Germinal center (tissue), 1 donor: ENCODE measurements at places on chromosomes 5 and 9.

DNA sequence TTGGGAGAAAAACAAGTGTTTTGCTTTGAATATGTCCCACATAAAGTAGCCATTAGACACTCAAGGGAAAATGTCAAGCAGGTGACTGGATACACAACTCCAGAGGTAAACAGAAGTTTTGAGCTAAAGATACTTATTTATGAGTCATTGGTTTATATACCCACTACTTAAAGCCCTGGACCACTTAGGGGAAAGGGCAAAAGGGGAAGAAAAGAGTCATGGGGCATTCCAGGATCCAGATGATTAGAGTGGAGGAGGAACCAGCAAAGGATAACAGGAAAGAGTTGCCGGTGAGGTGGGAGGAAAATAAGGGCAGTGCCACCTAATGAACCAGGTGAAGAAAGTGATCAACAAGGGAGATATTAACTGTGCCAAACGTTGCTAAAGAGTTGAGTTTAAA is 254.2 kb upstream of the NR4A3 start:
- DNase-seq: no peak

- peak; percentile 40 for DNase-seq
Observed at GRCh38 chr9:137691646-137692351, 73.0 kb downstream of the EHMT1 start.

- DNase-seq: no peak
Observed at GRCh38 chr9:13175732-13176131, 103.8 kb downstream of the MPDZ start.

- peak; percentile 41 for DNase-seq
Observed at GRCh38 chr9:35718721-35719511, 13.1 kb downstream of the TLN1 start.

DNA sequence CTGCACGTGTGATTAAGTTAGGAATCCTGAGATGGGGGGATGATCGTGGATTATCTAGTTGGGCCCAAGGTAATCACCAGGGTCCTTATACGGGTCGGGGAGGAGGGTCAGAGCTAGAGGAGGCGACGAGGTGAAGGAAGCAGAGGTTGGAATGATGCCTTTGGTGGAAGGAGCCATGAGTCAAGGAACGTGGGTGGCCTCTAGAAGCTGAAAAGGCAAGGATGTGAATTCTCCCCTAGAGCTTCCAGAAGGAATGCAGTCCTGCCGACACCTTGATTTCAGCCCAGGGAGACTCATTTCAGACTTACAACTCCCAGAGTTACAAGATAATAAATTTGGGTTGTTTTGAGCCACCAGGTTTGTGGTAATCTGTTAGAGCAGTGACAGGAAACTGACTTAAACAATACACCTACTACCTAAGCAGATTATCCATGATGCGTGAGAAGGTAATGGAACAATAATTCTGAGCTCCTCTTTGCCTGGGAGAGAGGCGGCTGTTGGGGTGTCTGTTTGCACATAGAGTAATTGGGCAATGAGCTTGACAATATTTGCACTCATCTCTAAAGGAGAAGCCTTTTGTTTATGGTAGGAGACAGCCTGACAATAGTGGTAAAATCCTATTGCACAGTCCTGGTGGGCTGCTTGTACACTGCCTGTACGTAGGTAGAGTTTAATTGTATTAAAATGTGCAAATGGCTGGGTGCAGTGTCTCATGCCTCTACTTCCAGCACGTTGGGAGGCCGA is 129.3 kb upstream of the IER5L start:
- DNase-seq: no peak

DNA sequence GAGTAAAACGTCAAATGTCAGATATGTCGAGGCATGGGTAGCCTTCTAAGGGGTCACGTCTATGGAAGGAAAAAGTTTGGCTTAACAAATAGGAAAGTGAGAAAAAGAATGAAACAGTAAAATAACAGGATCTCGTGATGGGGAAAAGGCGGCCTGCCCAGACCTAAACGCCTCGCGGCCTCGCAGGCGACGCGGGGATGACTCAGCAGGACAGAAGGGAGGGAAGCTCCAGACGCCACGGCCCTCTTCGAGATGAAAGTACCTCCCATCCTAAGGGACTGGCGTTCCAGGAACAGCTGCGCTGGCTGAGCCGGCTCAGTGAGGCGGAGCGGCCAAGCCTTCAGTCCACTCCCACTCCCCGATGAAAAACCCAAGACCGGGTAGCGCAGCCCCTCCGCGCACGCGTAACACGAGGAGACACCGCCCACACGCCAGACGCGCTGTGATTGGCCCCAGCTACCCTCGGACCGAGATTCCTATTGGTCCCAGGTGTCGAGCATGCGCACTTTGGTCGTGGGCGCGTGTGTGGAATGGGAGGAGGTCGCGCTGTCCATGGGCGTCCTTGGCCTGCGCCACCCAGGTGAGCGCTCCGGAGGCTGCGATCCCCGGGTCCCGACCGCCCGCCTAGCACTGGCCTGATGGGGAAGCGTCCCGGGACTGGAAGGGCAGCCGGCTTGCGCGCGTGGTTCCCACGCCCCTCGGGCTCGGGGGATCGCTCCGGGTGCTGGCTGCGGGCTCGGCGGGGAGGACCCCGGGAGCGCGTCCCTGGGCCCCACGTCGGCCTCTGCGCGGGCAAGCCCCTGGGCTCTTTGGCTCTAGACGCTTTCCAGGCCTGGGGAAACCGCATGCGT is 588.5 kb downstream of the MTRR start:
- peak; percentile 88 for DNase-seq

DNA sequence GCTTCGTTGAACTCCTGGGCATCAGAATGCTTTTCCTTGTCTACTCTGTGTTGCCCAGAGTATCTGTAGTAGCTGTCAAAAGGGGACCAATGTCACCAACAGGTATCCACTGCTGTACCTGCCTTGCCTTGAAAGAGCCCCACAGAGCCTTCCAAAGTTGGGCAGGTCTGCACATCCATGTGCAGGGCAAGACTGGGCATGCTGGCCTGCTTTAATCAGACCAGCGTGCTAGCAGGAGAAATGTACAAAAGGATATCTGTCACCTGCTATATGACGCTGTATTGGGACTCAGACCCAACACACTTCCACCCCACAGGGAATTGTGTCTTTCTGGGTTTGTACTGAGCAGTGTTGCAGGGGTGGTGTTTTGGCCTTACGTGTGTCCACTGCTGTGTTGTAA is 11.9 kb downstream of the DELE1 start:
- DNase-seq: no peak

GRCh38 chr9:31135567-31135966 is 1248.9 kb upstream of the ACO1 start:
- DNase-seq: no peak

GRCh38 chr5:115098041-115098702 is 71.5 kb downstream of the TRIM36 start:
- peak; percentile 56 for DNase-seq

GRCh38 chr5:8611067-8611466 is 742.1 kb downstream of the MTRR start:
- no peak for DNase-seq

DNA sequence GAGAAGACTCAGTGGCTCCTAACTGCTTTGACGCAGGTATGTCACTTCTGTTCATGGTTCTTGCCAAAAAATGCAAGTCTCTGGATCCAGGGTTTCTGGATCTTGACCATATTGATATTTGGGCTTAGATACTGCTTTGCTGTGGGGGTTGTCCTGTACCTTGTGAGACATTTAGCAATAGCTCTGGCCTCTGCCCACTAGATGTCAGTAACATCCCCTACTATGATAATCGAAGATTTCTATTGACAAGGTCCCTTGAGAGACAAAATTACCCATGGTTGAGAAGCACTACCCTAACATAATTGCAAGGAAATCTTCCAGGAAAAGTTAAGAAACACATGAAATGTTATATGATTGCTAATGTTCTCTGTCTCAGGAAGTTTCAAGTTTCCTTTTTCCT is 285.4 kb downstream of the TMEM232 start:
- no peak for DNase-seq

DNA sequence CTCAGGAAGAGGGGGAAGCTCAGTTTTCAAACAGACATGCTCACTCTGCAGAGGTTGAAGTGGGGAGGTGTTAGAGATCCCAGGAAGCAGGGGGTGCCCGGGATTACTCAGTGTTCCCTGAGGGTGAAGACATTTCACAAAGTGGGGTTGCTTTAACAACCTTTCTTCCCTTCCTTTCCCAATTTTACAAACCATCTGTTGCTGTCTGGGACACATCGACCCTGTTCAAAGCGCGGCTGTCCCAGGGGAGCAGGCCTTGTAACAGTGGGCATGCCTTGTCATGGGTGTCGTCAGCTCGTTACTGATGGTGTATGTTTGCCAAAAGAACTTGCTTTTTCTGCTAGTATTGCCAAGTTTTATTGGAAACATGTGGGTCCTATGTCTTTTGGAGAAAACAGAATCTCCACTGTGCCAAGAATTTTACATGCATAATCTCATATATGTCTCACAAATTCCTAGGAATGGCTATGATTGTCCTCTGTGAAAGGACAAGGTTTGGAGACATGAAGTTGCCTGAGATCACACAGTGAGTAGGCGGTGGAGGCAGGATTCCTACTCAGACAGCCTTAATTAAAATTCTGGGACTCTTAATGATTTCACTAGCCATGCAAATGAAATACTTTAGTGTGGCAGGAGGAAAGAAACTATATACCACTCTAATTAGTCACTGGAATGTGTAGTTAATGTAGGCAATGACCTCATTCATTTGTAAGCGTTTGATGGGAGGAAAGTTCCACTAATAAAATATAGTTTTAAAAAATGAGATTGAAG is 198.9 kb downstream of the NXNL2 start:
- DNase-seq: no peak

GRCh38 chr5:41246376-41246775 is 33.0 kb upstream of the C6 start:
- no peak for DNase-seq

GRCh38 chr9:77111408-77111807 is 65.9 kb upstream of the VPS13A start:
- no peak for DNase-seq

DNA sequence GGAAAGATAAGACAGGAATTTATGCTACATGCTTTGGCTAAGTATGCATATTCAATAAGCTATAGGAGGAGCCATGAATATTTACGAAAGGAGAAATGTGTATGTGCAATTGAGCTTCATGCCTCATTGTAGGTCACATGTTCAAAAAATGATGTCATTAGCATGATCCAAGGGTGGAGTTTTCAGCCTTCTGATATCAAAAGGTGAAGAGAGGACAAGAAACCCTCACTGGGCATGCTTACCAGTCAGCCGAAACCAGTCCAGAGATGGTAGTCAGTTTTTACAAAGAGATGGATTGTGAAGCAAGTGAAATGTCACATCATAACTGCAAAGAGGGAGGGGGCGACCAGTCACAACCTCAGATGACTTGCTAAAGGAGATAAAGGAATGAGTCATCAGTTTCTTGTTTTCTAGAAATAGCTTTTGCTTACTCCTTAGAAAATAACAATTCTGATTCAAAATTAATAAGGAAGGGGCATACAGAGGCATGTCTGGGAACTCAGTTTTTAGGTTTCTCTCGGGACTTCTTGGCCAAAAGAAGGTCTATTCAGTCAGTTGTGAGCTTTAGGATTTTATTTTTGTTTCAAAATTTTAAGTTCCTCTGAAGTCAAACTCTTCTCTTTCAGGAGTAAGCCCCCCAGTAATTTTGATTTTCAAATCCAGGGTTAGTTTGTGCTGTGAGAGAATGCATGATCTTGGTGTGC is 1067.8 kb upstream of the EDIL3 start:
- no peak for DNase-seq

DNA sequence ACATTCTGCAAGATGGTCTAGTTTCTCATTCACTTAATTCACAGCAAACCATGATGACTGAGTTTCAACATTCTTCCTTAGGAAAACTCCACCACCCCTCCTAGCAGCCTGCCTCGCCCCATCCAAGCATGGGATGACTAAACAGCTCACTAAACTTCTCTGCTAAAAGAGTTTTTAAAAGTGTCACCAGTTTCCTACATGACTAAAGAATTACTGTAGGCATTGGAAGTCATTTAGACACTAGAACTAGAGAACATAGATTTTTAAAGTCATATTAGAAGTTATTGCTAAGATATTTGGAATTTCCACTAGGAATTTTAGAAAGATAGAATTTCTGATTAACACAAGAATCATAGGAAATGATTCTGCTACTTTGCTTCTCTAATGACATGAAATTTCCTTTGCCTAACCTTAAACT is 5.5 kb upstream of the ESM1 start:
- DNase-seq: no peak

- no peak for DNase-seq
Observed at GRCh38 chr5:32225445-32225844, 51.3 kb upstream of the GOLPH3 start.

- DNase-seq: no peak
Observed at GRCh38 chr9:93125331-93125894, 8.6 kb downstream of the NINJ1 start.

GRCh38 chr5:174148721-174149120 is 103.2 kb downstream of the NSG2 start:
- DNase-seq: no peak

DNA sequence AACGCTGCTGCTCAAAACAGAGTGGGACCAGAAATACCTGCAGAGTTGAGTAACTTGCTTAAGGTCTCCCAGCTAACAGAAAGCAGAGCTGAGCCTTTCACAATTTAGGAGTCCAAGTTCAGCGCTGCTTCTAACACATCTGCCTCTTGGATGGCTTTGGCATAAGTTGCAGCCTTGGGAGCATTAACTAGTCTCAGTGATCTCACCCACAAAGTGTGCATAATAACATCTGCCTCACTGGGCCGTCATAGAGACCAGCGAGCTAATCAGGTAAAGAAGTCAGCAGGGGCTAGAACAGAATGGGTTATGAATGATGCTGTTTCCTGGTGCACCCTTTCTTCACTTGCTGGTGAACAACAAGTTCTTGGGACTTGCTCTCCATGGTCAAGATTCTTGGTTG is 36.5 kb downstream of the WWC1 start:
- DNase-seq: no peak

DNA sequence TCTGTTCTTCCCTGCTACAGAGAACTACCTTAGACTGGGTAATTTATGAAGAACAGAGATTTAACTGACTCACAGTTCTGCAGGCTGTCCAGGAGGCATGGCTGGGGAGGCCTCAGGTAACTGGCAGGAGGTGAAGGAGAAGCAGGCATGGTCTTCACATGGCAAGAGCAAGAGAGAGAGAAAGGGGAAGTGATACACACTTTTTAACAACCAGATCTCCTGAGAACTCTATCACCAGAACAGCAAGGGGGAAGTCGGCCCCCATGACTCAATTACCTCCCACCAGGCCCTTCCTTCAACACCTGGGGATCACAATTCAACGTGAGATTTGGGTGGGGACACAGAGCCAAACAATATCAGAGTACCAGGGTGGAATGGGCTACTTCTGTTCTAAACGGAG is 766.8 kb downstream of the TLE1 start:
- DNase-seq: no peak

GRCh38 chr9:106883030-106883429 is 20.1 kb downstream of the ZNF462 start:
- DNase-seq: no peak
